ENCODE measurements at places on chromosomes 4 and X.

DNA sequence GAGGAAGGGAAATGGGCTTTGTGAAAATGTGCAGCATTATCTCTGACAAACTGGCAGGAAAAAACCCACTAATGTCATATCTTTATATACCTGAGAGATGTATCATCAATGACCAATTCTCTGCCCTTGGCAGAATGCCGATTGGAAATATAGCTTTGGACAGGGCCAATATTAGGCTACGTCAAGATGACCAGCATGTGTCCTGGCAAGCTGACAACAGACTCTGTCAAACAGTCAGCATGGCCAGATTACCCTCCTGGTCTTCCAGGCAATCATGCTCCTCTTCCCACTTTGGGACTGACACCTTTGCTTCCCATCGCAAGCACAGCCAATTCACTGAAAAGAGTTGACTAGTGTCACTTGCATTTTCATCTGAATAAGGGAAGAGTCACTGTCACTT lies 57.0 kb downstream of the SORBS2 start:
- DNase-seq: no peak

DNA sequence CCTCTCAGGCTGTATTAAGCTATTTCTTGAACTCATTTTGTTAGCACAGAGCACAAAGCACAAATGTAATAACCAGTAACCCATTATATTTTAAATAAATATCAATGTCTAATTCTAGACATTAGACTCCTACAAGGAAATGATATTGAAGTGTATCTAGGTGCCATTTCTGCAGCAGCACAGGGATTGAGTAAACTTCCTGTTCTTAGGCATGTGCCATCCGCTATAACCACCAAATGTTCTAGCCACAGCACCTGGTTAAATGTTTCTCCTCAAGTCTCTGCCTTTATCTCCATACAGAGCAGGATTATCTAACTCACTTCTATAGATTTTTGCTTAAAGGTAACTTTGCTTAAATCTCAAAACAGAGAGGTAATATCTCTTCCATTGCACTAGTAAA lies 51.4 kb downstream of the SGMS2 start:
- no peak for DNase-seq

GRCh38 chr4:168501407-168501806 lies 4.6 kb downstream of the PALLD start:
- DNase-seq: no peak

GRCh38 chr4:99593781-99594641 lies 19.4 kb downstream of the MTTP start:
- no peak for DNase-seq

DNA sequence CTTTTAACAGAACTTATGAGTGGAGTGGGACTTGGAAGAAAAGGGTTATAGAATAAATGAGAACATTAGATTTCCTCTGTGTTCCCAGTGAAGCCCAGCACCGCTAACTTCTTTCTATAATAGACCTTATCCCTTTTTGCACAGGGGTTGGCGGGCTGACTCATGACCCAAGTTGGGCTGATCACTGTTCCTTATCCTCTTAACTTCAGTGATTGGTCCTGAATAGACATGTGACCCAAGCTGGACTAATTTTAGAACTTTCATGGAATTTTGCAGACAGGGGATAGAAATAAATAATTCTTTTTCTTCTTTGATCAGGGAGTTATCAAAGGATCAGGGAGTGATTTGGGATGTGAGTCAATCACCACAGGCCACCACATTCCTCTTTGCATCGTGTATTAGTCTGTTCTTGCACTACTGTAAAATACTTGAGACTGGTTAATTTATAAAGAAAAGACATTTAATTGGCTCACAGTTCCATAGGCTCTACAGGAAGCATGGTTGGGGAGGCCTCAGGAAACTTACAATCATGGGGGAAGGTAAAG lies 75.9 kb downstream of the UCHL1 start:
- no peak for DNase-seq

- DNase-seq: no peak
Observed at GRCh38 chr4:73725985-73726384, 14.4 kb upstream of the CXCL8 start.

- peak; percentile 39 for DNase-seq
Observed at GRCh38 chrX:130120321-130120731, 10.0 kb upstream of the ELF4 start.

- peak; percentile 47 for DNase-seq
Observed at GRCh38 chr4:159175085-159175988, 72.5 kb downstream of the RAPGEF2 start.

DNA sequence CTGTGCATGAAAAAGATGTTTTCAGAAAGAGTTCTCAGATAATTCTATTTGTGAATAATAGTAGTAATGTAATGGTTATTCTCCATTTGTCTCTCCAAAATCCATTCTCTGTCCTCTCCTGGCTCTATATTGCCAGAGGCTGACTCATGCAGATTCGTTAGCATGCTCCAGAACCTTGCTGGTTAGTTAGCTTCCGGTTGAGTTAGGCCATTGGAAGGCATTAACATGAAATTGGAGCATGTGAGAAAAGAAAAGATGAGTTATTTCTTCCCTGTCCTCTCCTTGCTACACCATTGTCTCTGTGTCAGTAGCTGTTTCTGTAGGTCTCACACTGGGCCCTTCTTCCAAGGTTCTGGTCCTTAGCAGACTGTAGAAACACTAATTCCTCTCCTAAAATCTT lies 23.5 kb upstream of the PRDM8 start:
- no peak for DNase-seq

DNA sequence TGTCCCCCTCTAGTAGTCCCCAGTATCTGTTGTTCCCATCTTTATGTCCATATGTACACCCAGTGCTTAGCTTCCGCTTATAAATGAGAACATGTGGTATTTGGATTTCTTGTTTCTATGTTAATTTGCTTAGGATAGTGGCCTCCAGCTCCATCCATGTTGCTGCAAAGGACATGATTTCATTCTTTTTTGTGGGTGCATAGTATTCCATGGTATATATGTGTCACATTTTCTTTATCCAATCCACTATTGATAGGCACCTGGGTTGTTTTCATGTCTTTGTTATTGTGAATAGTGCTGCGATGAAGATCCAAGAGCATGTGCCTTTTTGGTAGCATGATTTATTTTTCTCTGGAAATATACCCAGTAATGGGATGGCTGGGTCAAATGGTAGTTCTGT lies 6.3 kb downstream of the RAP1GDS1 start:
- DNase-seq: no peak
